Right ventricle myocardium superior (tissue), 1 donor: ENCODE measurements at places on chromosomes 11 and 22. TPM values are rescaled to one million over a fixed set of nuclear protein-coding genes. Genes with fewer than 3 reads are reported as not detected.

TMEM9B gene
- total RNA-seq, result 39.7 TPM

DDX10 gene
- total RNA-seq, result 10.2 TPM

DNA sequence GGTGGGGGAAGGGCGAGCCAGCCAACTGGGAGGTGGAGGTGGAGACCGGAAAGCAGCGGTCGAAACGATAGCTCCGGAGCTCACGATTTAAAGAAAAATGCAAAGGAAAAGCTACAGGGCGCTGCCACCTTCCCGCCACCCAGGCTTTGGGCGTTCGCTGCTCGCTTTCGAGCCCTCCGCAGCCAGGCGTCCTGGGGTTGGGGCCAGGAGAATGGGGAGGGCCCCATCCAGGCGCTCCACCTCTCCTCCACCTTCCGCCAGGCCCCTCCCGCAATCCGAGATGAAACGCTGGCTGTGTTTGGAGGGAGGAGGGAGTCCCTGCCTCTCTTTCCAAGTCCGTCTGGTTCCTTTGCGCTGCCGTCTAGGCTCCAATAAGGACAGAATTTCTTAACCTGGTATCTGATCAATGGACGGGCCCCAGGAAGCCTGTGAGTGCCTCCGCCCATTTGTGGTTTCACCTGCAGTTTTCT, 483 bp upstream of the ABTB2 start:
- DNase-seq, result peak; percentile 62

POLR3H gene
- total RNA-seq, result 18.3 TPM

RNF214 gene
- total RNA-seq, result 19.8 TPM

MFRP gene
- not detected for total RNA-seq

SERPINH1 gene
- total RNA-seq, result 54.0 TPM

DNA sequence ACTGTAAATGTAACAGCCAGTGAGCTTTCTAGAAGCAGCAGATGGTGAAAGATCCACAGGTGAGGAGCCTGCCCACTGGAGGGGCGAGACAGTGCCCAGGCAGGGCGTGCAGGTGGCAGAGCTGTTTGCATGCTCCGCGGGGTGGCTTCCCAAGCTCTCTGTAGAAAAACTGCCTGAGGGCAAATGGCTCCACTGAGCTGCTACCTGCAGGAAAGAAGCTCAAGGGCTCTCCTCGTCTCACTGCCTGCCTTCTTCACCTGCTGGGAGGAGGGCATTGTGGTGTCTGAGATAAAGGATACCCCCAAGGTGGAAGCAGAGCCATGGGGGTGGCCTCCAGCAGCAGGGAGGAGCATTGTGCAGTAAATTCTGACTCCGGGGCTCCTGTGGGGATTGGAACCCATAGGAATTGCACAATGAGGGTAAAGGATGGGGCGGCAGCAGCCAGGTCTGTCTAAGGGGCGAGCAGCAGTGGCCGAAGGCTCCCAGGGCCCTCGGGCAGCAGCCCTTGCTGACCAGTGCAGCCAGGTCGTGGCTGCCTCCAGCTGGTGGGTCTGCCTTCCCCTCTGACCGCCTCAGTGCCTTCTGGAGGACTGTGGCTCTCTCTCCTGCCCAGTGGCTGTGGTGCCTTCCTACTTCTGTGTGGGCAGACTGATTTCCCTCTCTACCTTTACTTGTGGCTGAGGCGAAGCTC, 28.0 kb upstream of the CABP7 start:
- no peak for DNase-seq

RGL4 gene
- not detected for total RNA-seq

MYO18B gene
- total RNA-seq, result 114 TPM

DNA sequence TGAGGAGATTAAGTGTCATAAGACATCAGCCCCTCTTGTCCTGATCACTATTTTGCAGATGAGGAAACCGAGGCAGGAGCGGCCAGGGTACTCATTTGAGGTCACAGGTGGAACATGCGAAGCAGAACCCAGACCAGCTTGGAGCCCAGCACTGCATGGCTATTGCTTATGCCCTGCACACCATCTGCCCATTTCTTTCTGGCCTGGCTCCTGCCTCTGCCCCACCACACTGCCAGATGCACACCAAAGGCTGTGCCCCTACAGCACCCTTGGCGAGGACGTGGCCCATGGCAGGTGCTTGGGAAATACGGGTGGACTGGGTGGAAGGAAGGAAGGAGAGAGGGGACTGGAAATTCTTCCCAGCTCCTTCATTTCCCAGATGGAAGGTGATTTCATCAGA, 222.9 kb downstream of the CTTN start:
- peak; percentile 18 for DNase-seq

FOLR2 gene
- 27.1 TPM for total RNA-seq

PATE1 gene
- total RNA-seq, result not detected

GRCh38 chr11:68341557-68342458, 29.4 kb downstream of the LRP5 start:
- no peak for DNase-seq

DNA sequence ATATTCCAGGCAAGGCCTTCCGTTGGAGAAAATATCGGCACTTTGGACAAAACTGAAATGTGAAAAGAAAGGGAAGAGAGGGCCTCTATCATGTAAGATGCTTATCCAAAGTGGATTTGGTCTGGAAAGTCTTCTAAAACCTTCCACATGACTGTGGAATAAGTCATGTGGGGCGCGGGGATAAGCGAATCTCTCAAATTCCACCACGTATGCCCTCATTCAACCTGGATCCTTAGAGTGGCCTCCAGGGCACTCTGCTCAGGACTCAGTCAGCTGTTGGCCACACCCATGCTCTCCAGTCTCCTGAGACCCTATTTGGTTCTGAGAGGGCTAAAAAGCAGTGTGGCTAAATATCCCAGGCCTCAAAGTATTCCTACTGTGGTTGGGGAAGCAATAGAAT, 2.0 kb upstream of the TIMP3 start:
- DNase-seq, result no peak

DNA sequence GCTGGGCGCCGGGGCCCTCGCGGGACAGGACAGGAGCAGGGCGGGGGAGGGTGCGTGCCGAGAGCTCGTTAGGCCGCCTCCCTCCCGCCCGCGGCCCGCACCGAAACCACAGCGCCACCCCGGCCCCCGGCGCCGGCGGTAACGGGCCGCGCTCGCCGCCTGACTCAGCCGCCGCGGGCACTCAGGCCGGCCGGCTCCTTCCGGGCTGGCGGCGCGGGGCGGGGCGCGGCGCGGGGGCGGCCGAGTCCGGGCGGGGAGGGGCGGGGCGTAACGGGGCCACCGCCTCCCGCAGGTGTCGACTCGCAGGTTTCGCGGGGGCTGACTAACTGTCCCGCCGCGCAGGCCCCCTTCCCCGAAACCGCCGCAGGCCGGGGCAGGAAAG, at the start of gene AP5B1:
AP5B1 (minus strand) TSS at position 207 of the 382 bp plus-strand sequence. CDS start 385 bp downstream, outside the sequence.
- DNase-seq, result peak; percentile 74

- peak; percentile 57 for DNase-seq
These were observed 5.8 kb downstream of the PIWIL3 start for GRCh38 chr22:24768537-24769374.

TUB gene
- total RNA-seq, result 20.5 TPM

GRCh38 chr22:47628477-47629272, 866.2 kb downstream of the TBC1D22A start:
- no peak for DNase-seq

DNA sequence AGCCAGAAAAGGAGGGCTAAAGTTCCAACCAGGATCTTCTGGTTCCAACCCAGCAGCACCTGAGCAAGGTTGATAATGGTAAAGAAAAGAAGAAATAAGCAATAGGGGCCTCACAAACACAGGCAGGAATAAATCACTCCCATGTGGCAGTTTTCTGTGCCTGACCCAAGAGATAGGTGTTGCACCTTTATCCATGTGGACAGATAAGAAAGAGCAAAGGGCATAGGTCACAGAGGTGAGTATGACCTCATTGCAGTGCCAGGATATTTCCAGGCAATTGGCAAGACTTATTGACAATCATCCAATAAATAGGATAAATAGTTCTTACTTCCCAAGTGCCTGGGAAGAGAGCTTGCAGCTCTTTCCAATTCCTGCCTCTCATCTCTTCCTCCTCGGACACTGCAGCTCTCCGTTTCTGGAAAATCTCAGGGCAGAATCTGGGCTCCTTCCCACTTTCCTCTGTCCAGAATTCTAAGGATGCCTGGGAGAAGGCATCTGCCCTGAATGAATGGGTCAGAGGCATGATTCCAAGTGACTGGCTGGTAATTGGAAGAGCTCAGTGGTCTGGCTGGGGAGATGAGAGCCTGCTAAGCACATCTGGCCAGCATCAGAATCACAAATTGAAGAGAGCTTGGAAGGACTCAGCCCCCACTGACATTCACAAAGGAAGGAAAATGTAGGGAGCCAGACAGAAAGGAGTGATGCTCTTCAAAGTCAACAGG, 14.5 kb upstream of the LRRC55 start:
- no peak for DNase-seq

DNA sequence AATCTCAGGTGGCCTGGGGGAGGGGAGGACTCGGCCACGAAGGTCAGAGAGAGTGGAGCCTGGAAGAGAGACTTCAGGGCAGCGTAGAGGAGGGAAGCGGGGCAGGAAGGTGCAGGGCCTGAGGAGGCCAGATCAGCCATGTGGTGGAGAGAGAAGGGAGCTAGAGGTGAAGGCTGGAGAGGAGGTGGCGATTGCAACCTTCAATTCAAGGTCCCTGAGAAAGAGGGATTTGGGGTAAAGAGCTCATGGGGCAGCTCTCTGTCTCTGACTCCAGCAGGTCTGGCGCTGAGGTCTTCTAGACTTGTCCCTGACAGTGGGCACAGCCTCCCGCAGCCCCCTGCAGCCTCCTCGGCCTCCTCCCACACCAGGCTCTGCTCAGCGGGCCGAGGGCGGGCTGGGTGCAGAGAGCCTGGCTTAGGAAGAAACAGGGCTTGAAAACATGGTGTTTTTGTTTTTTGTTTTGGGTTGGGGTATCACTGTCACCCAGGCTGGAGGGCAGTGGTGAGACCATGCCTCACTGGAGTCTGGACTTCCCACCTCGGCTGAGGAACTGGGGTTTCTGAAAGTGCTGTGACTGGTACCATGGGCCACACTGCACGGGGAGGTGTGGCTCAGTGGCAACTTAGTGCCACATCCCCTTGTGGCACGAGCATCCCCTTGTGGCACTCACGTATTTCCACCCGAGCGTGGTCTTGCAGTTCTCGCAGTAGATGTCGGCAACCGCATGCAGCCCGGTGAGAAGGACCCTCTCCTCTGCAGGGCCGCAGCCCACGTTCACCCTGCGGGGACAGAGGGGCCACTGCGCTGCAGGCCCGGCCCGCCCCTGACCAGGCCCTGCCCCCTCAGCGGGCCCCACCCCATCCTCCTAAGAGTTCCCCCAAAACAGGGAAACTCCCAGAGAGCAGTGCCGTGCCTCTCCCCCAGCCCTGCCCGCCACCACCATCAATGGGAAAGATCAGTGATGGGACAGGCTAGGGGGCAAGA, 32.6 kb downstream of the YPEL1 start:
- no peak for DNase-seq

LRRC51 gene
- 6.4 TPM for total RNA-seq

DNA sequence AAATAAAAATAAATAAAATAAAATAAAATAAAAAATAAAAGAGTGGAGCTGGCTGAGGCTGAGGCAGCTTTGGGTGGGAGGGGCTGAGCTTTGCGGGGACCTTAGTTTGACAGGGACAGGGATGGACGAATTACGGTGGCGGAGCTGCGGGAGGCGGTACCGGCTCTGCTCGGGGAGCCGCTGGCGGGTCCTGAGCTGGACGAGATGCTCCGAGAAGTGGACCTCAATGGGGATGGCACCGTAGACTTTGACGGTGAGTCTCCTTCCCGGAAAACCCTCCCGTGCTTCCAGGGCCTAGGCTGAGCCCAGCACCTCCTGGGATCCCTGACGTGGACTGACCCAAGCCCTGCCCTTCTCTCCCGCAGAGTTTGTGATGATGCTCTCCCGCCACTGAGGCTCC, 3.1 kb downstream of the CABP4 start:
- peak; percentile 30 for DNase-seq

DNA sequence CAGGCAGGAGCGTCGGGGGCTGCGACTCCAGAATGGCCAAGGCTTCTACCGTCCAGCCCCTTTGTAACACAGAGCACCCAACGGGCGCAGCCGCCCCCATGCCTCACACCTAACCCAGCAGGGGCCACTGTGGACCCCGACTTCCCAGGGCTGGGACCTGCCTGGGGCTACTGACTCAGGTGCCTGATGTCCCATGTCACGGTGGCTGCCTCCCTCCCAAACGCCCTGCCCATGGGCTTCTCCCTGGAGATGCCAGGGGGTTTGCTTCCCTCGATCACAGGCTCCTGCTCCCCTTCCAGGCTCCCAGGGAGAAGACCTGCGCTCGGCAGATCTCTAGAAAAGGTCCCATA, 84.0 kb downstream of the MYEOV start:
- DNase-seq, result no peak
